Stimulated activated CD8-positive, alpha-beta memory T cell treated with anti-CD3 and anti-CD28 coated beads, Interleukin-4, amount 100 ng/mL, for 4 hours (primary cell): ENCODE measurements at places on chromosomes 7 and 10.

GRCh38 chr7:65444899-65445823, 71.5 kb downstream of the ZNF92 start:
- no peak for DNase-seq

DNA sequence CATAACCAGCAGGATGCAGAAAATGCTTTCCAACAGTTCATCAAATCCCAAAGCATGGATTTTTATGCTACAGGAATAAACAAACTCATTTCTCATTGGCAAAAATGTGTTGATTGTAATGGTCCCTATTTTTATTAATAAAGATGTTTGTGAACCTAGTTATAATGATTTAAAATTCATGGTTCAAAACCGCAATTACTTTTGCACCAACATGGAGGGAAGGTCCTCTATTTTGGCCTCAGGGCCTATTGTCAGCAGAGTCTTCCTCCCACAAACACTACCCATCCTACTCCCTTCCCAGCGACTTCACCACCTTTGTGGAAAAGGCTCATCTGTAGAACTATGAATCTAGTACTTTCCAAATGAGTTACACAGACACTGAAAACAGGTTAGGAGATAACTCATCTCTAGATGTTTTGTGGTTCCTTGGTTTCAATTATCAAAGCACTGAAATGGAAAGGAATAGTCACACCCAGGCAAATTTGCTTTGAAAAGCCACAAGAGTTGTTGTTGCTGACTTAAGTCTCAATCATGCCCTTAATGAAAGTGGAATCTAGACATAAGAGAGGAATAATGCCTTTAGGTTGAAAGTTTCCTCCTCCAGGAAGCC, 59.4 kb upstream of the FRMD4A start:
- no peak for DNase-seq

DNA sequence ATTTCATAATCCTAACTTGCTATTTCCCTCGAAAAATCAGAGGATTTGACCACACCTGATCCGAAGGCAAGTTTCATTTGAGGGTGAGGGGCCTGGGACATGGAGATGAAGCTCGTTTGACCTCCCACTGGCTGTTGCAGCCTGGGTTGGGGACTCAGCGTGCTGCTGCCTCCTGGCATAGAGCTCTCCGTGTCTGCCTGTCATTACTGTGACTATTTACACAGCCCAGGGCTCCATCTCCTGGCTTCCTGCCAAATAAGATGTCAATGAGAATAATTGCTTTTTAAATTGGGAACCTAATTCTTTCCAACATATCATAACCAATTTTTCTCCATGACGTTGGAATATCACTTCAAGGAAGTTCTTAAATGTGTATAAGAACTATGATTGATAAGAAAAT, 139.3 kb upstream of the COBL start:
- DNase-seq = no peak

DNA sequence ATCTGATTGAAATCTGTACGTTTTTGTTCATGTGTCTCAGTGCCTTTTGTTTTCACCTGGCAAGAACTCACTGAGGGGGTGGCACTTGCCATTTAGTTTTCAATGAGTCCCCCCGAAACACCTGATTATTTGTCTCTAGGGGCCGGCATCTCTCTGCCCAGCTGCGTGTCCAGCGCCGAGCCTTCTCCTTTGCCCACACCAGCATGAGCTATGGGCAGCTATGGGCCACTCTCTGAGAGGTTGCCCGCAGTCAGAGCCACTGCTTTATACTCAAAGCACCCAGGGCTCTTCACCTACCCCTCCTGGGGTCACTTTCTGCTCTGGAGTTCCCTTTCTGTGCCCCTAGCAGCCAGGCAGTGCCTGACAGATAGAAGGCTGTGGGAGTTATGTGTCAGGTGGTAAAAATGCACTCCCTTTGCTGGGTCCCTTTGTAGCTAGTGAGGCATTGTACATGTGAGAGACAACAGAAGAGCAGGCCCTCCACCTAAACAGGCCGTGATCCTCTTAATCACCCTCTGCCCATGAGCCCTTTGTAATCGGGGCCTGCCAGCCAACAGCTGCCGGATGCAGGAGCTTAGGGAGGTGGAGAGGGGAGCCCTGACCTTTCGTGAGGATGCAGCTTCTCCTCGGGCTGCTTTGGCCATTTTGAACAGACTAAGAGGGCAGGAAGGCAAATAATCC, 133.1 kb upstream of the NPS start:
- no peak for DNase-seq

GRCh38 chr7:38476764-38477163, 154.4 kb downstream of the AMPH start:
- DNase-seq = no peak

GRCh38 chr10:133446979-133447378, 6.8 kb upstream of the SCART1 start:
- DNase-seq = no peak

- DNase-seq = no peak
Observed at GRCh38 chr7:131249003-131249402, 78.7 kb upstream of the MKLN1 start.

DNA sequence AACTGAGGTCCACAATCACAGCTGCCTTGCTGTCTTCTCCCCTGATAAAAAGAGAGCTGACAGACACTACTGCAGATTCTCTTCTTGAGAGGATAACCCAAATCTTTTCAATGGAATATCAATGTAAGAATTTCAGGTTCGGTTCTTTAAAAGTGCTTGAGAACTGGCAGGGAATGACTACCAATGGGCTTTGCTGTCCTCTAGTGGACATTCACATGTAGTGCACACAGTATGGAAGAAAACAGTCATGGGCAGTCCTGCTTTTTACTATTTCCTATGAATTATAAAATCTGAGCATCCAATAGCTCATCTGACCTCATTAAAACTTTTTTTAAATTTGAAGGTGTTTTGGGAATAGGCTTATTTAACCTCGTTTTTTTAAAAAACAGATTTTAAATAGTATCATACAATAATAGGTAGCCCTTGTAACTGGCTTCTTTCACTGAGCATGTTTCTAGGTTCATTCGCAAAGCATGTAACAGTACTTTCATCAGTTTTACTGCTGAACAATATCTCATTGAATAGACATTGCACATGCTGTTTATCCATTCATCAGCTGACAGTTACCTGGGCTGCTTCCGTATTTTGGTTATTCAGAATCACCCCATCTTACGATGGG, 18.3 kb downstream of the FZD9 start:
- DNase-seq = no peak

DNA sequence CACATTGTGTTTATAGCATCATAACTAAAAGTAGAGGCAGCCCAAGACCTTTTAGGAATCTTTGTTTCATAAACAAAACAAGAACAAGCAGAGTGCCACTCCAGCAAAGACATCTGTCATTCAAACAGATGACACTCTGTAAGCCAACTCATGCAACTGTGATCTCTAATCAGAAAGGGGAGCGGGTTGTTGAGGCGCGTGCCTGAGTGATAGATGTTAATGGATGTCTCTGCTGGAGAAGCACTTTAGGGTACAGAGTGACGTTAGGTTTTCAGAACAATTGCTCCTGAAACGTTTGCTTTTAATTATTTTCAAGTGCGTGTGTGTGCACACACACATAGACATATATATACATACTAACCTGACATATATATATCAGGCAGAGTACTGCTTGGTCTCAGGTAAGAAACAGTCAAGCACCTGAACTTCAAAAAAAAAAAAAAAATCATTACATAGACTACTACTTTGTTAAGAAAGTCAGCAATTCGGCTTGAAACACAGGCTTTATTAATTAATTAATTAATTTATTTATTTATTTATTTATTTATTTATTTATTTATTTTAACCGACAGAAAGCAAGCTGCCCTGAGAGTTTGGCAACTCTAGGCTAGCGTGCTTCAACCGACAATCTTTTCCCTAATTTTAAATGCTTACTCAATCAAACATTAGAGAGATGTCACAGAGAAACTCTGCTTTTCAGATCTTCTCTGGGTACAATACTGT, 109.1 kb downstream of the POU6F2 start:
- no peak for DNase-seq

DNA sequence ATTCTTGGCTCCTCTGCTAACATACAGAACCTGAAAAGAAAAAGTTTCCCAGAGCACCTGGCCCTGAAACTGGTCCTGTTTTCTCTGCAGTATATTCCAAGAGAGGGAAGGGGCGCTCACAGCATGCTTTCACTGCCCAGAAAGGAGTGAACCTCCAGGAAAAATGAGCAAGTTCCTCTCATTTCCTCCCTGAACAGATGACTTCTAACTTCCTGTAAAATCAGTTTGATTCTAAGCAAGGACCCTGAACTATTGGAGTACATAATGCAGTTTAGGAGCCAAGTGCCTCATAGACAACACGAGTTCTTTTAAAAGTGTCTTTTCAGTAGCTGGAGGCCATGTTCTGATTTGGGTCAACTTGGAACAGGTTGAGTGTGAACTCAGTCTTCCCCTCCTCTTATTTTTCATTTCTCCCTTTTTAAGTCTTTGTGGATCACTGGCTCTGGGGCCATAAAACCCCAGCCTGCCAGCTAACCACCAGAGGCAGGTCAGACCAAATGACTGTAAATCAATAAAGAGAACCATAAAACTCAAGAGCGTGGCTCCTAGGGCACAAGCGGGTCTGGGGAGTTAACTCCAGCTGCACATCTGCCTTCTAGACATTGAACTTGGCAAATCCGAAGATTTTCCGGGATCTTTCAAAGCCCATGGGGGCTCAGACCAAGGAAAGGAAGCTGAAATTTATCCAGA, 5.9 kb upstream of the LRRC18 start:
- no peak for DNase-seq

GRCh38 chr10:83516788-83517187, 622.5 kb upstream of the GHITM start:
- DNase-seq = no peak

DNA sequence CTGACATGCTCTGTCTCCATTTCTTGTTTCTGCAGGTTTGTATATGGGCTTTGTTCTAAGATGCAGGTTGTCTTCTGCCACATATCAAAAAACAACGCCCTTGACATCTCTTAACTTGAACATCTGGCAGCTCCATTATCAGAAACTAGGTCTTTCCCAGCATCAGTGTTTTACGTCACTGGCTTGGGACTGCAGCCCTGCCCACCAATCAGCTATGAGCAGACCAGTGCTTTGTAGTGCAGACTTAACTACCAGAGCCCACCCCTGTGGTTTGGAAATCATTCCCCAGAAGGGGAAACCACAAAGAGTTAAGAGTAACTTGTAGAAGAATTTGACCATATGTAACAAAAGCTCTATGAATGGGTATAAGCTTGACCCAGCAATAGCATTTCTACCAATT, 132.4 kb downstream of the SEPTIN14 start:
- no peak for DNase-seq

DNA sequence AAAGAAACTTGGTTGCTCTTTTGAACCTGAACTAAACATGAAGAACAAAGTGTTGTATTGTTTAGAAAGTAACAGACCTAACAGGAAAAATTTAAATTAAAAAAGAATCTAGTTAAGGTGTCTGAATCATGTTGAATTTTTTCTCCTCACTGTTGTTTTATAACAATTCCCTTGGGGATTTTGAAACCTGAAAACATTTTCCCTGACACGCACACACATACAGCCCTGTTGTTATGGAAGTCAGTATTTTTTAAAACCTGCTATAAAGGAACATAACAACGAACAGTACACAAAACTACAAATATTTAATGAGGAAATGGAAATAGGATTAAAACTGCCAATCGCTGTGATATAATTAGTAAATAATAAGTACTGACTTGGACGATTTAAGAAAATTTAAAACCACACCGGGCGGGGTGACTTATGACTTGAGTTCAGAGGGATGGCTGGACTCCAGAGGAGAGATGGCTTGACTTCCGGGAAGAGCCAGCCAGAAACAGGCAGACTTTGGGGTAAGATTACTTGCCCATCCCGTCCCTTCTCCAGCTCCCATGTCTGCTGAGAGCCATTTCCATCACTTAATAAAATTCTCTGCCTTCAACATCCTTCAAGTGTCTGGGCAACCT, 16.2 kb upstream of the SPOCK2 start:
- DNase-seq = no peak

DNA sequence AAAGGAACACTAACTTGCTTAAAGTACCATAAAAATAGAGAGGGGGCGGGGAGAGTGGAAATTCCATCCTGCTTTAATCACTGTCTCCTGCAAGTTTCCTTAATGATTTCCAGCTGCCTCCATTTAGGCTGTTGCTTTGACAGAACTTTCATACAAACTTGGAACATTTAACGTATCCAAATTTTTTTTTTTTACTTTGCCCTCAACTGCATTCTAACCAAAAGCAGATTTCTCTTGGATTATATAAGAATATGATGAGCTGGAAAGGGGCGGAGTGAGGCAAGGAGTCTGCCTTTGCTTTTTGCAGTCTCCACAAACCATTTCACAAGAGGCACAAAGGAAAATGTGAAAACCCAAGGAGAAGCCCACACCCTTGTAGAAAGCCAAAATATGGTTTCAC, 46.6 kb upstream of the COL1A2 start:
- no peak for DNase-seq

- DNase-seq = no peak
Observed at GRCh38 chr10:489330-489729, 200.1 kb downstream of the DIP2C start.

GRCh38 chr7:113698556-113699220, 220.1 kb downstream of the PPP1R3A start:
- no peak for DNase-seq

DNA sequence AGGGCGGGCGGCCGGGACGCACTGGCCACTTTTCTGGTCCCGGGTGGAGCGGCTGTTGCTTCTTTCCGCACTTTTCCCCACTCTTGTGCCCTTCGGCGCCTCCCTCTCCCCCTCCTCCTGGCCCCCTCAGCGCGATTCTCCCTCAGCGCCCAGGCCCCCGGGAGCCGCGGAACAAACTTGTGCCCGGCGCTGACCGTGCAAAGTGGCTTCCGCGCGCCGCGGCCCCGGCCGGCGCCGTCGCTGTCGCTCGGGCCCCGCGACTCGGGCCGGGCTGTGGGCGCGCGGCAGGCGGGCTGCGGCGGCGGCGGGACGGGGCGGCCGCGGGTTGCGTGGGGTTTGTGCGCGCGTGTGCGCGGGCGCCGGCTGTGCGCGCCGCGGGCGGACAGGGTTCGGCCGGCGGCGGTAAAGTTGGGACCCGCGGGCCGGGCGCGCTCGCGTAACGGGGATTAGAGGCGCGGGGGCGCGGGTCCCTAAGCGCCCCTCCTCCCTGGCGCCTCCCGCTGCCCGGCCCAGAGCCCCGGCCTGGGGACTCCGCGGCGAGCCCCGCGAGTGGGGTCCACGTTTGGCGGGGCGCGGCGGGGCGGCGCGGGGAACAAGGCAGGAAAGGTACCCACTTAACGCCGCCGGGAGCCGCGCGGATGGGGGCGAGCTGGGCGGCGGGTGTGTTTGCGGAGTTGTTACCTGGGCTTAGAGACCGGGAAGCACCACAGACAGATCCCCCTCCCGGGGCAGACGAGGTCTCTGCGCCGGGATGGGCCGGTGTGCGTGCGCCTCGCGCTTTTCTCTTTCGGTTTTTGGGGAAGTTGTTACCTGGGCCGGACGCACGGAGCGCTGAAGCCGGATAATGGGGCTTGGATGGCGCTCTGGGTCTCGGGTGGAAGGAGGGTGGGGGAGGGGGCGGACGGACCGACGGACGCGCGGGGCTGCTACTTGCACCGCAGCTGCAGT, 860 bp downstream of the ZEB1 start:
- DNase-seq = no peak

- DNase-seq = no peak
Observed at GRCh38 chr10:13526948-13527863, 1.6 kb downstream of the BEND7 start.
